ENCODE measurements at places on chromosomes 16 and 17.

DNA sequence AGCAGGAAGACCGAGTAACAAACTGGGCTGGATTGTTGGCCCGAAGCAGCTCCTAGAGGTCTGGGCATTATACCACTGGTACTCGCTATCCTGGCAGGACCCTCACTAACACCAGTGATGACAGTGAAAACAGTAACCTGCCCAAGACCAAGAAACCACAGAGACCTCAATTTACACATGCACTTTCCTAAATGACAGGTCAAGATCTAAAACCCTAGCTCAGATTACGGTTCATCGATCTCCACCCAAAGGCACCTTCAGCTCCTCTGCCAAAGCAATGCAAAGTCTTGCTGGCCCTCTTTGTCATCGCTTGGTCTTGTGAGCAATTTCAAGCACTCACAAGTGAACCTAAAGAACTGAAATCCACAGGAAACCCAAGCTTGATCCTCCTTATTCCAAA lies 1.5 kb downstream of the PIP4K2B start:
- DNase-seq = no peak

DNA sequence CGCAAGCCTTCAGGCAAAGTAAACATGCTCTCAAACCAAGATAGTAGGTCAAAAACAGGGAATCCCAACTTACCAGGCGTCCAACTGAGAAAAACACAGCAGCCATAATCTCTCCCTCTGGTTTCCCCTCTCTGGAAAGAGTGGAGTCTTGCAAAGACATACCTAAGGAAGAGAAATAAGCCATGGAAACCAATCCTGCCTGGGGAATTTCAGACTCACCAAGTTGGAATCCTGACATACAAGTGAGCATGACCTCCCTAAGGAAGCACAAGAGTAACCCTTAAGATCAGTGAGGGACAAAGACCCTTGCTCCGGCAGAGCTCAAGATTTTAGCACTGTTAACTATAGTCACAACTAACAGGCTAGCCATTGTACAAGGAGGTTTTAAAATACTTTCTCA lies 4.1 kb downstream of the ZNF624 start:
- DNase-seq = no peak

GRCh38 chr17:27295945-27296344 lies 2.0 kb downstream of the WSB1 start:
- DNase-seq = no peak

DNA sequence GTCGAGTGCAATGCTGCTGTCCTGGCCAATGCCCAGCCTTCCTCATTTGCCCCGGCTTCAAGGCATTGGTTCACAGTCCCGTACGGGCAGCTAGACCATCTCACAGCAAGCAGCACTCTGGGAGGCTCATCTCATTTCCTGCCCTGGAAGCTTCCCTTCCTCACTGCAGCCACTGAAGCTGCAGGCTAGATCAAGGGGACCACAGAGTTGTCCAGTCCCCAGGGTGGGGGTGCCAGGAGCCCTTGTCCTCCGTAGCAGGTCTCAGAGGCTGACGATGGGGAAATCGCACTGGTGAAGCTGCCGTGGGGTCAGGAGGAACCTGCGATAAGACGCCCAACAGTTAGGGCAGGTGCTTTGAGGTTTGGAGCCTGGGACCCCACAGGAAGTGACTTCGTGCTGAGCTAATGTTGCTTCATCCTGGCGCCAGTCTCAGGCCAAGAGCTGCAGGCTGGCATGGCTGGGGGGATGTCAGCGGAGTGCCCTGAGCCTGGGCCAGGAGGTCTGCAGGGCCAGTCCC lies at the start of gene SPNS3:
SPNS3 (plus strand) TSS at position 426 of the 517 bp plus-strand sequence; CDS start at position 454, 28 bp downstream.
- DNase-seq = no peak

Data from fibroblast of skin of right biceps (primary cell).